Stimulated activated CD4-positive, alpha-beta T cell treated with anti-CD3 and anti-CD28 coated beads, Interleukin-1b, Interleukin-23, amount 100 ng/mL, for 1 hour (primary cell): ENCODE measurements at places on chromosomes 4 and X.

DNA sequence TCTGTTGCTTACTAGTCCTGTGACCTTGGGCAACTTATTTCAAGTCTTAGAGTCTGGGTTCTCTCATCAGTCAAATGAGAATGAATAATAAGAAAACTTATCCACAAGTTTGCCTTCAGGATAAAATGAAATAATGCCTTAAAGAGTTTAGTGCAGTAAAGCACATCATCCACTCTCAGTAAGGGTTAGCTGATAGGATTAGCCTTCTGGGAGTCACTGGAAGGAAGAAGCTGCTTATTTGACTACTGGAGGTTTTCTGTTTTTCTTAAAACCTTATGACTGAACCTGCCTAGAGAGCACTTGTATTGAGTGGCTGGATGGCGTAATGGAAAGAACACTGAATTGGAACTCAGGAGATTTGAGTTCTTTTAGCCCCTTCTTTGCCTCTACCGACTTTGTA, 1.8 kb downstream of the RNF128 start:
- DNase-seq: no peak

GRCh38 chr4:42915484-42915883, 23.0 kb downstream of the GRXCR1 start:
- DNase-seq: no peak

GRCh38 chr4:31020363-31020762, 300.2 kb downstream of the PCDH7 start:
- DNase-seq: no peak

- no peak for DNase-seq
These were observed 42.4 kb upstream of the MCF2 start for GRCh38 chrX:139750390-139750789.

DNA sequence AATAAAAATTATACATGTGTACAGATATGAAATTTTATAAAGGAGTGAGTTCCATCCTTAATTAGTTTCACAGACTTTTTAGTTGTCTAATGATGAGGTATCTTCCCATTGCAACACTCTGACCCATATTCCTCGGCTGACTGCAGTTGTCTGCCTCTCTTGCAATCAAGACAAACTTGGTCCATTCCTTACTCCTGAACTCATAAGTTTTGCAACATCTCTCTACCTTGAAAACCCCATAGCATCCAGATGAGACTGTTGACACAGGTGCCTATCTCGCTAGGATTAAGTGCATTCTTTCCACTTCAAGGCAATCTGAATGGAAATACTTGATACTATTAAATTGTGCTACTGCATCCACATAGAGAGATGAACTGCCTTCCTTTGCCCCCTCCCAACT, 2.3 kb downstream of the XKRX start:
- DNase-seq: no peak

DNA sequence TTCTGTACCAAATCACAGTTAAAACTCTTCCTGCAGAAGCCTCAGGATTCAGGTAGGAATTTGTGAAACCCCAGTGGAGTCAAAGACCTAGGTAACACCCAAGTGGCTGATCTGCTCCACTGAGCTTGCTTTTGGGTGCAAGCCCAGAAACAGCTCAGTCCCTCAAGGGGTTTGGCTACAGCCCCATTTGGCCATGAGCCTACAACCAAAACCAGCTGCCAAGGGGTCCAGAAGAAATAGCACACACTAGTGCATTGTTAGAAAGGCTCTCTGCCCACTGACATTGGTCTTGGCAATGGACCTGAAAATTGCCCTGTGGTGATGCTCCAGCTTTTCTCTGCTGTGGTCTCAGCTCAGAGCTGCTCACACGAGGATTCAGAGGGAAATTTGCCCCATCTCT, 577.4 kb upstream of the INTU start:
- no peak for DNase-seq

GRCh38 chrX:54602563-54602962, 72.5 kb downstream of the GNL3L start:
- no peak for DNase-seq

DNA sequence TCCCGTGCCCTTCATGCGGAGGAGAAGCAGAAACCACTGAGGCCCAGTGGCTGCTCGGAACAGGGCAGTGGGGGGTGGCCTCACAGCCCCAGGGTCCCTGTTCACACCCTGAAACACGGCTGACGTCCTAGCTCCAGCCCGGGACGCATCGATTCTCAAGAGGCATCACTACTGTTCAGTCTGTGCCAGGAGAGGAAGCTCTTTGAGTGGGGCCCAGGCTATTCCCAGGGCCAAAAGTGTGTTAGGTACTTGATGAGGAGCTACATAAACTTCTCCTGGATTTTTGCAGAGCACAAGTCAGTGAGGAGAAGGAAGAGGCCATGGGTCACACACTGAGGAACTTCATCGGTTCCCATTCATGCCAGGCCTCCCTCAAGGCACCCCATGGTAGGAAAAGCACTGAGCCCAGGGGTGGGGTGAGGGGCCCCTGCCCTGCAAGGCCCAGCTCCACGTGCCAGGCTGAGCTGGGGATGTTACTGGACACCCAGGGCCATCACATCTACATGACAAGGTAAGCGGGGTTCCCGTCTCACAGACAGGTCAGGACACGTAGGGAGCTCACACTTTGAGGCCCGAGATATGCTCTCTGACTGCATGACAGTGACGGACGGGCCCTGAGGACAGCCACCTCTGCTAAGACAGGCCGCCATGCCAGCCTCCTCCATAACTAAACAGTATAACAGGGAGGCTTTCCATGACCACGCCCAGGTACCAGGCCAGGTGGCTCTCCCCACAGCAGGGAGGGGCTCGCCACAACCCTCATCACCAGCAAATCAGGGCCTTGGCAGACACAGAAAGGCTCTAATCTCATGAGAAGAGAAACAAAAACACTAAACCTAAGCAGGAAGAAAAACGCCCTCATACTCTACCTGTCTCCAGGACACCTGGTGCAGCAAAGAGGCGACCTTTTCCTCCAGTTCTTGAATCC, 12.4 kb downstream of the TNIP2 start:
- no peak for DNase-seq

DNA sequence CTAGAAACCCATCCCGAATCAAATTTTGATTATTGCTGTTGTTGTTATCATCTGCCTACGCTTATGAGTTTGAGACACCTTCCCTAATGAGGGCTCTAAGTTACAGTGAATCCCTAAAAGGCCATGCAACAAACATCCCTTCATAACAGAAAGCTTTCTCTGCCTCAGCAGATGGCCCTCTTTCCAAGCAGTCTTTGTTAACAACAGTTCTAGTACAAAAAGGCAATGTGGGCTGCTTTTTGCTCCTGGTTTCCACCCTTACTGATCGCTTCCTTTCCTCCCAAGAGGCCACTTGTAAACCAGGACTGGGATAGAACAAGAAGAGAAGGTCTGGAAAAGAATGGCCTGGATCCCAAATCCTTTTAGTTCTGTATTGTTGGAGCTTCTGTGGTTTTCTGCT, 24.2 kb downstream of the GPC4 start:
- DNase-seq: no peak

DNA sequence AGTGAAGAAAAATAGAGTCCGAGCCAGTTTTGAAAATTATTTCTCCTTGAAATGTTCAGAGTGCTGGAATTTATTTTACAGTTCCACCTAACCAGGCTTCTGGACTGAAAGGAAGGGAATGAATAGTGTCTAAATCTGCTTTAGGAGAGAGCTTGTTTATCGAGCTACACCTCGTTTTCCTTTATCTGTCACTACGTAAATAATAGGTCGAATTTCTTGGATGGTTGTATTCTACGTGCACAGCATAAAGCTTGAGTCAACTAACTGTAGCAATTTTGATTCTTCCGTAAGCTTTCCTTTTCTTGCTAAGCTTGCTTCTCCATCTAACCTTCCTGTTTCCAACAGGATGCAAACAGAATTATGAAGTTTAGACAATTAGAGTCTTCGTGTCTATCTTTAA, 48.6 kb downstream of the ADGRL3 start:
- DNase-seq: no peak

- no peak for DNase-seq
These were observed 11.4 kb upstream of the GPR34 start for GRCh38 chrX:41677183-41678060.

DNA sequence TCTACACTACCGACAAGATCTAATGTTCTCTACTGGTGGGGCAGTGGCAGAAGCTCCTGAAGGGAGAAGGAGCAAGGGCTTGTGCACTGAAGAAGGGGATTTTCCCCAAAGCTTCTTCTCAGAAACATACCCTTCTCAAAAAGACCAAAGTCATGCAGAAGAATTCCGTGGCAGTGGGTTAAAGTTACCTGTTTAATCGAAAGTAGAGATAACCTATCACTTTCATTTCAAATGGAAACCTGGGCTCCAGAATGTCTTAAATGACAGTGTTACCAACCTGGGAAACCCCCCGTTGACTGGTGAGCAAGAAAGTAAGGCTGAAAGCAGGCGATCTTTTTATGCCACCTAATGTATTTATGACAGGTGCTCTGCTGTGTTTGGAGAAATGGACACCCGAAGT, 92.5 kb upstream of the TEX13D start:
- no peak for DNase-seq

DNA sequence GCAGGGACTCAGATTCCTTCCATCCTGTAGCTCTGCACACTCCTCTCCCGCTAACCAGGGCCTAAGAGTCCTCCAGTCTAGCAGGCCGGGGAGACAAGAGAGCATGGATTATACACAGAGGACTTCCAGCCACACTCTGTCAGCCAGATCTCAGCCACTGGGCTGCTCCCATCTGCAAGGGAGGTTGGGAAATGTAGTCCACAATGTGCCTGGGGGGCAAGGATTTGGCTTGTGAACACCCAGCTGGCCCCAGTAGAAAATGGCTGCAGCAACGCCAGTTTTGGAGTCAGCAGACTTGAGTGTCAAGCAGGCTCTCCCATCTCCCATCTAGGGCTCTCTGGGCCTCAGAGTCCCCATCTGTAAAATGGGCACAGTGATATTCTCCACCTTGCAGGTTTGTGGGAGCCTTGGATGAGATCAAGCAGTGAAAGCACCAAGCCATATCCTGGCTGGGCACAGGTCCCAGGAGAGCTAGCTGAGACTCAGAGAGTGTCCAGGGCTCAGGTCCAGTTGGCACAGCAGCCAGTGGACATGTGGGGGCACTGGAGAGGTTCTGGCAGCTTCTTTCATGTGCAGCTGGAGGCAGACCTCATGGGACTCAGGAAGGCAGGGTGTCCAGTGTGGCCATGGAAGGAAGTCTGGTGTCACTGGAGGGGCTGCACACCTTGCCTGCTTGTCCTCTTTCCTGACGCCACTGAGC, 14.6 kb downstream of the PSAPL1 start:
- no peak for DNase-seq

DNA sequence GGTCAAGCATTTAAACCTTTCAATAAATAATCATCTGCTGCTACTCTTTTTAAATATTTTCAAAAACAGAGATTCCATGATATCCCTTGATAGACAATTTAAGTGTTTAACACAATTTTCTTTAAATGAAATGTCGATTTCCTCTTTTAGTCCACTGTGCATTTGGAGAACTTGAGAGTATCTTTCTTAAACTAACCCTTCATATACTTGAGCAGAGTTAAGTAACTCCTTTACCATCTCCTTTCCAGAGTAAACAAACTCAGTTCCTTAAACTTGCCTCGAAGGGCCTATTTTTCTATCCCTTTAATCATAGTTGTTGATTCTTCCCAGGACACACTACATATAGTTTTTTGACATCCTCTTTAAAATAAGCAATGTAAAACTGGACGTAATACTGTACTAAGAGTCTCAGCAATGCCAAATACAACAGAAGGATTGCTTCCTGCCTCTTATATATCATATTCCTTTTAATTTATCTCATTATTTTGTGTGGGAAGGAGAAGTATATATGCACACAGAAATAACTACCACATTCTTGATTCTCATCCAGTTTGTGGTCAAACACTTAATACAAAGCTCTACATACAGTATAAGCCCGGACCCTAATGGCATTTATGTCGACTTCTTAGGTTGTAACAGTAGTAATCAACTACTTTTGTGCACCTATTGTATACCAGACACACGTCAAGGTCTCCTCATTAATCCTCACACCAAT, 22.8 kb downstream of the RAB28 start:
- no peak for DNase-seq

GRCh38 chrX:48703642-48704481, 7.3 kb downstream of the SUV39H1 start:
- DNase-seq: no peak

- DNase-seq: no peak
These were observed 25.2 kb upstream of the ZFX start for GRCh38 chrX:24124244-24124799.

- no peak for DNase-seq
These were observed 204.1 kb upstream of the CENPE start for GRCh38 chr4:103402198-103402597.

DNA sequence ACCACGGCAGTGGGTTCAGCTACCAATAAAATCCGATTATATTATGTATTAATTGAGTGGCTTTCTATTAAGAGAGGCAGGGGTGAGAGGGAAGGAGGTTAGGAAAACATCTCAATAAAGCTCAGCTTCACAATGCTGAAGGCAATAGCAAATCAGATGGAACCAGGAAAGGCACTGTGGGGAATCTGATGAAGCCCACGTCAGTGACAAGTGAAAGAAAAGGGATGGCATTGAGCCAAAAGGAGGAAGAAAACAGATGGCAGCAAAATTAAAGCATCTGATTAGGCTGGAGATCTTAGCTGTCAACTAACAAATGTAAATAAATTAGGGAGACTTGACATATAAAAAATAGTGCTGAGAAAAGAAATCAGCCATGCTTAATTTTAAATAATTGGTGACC, 180.9 kb downstream of the RASL11B start:
- DNase-seq: no peak

GRCh38 chr4:168388890-168389289, 70.3 kb upstream of the DDX60 start:
- DNase-seq: no peak

- no peak for DNase-seq
These were observed 5.8 kb downstream of the AFAP1 start for GRCh38 chr4:7933651-7934510.
